ENCODE measurements at places on chromosomes 2 and 18.

DNA sequence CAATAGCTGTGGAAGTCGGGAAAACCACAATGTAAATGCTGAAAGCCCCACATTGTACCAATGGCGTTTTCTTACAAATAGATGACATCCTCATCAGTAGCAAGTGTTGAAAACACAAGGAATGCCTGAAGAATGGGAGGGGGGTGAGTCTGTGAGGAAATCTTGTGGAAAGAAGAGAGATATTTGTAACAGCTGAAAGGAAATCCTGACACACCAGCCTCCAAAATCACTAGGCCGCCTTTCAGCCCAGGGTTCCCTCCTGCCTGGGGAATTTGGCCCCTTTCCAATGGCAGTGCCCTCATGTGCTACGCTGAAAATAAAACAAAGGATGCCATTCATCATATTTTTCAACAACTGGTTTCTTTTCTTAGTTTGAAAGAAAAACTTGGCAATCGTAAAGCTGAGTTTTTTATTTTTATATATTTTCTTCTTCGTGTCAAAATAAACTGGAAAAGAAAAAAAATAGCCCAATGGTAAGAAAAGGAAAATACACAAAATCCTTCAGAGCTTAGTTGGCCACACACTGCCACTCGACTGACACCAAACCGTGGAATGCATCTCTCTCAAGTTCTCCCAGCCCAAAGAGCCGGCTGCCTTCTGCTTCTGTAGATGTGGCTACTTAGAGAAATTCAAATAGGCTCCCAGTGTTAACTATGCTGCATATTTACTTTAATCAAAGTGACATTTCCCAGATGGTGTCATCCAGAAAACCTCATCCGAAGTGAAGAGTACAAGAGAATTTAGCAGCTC lies 52.0 kb downstream of the FTCDNL1 start:
- DNase-seq: no peak

DNA sequence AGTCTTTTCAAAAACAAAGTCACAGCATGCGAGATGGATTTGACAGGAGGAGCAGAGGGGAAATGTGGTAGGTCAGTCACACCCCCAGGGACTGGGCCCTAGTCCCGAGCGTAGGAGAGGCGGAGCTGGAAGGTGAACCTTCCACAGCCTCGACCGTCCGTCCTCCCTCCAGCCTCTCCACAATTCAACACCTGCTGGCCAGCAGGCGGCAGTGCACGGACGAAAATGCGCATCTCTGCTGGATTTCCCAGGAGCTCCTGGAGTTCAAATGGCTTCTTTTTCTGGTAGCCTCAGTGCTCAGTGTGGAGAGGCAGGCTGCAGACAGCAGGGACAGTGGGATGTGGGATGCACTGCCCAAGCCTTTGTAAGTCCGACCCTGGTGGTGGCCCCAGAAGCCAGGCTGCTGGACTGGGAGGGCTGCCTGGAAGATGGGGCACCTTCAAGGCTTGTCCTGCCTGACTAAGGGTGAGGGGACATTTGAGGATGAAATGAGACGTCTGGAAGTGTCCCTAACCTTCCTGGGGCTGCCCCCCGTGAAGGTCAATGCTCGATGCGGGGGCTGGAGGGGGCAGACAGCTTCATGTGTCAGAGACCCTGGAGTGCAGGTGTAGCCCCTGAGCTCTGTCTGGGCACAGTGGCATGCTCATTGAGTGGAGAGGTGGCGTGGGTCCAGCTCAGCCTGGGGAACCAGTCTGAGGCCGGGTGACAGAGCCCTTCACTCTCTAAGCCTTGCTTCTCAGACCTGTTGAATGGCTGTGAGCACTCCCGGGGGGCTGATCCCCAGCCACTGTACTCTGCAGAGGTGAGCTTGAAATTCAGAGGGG lies 189.5 kb downstream of the TFCP2L1 start:
- DNase-seq: no peak

GRCh38 chr2:142725386-142725785 lies 152.1 kb upstream of the KYNU start:
- DNase-seq: no peak

DNA sequence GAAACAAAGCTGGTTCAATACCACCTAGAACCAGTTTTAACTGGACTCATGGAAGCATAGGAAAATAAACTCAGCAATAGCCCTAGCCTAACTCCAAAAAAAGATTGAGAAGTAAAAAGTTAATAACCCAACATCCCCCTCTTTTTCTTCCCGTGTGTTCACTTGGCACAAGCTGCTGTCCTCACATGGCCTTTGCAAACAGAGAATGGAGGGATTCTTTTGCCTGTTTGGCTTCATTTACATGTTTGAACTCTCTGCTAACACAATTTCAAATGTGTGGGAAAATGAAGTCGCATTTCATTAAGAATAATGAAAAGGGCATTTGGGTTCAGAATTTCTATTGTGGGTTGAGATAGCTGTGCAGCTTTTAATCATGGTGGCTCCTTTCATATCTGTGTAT lies 589.2 kb upstream of the LRRTM1 start:
- DNase-seq: no peak

- no peak for DNase-seq
Measured at GRCh38 chr2:262117-262516, 1.7 kb downstream of the SH3YL1 start.

- no peak for DNase-seq
Measured at GRCh38 chr2:219520079-219520478, 5.8 kb downstream of the ASIC4 start.

DNA sequence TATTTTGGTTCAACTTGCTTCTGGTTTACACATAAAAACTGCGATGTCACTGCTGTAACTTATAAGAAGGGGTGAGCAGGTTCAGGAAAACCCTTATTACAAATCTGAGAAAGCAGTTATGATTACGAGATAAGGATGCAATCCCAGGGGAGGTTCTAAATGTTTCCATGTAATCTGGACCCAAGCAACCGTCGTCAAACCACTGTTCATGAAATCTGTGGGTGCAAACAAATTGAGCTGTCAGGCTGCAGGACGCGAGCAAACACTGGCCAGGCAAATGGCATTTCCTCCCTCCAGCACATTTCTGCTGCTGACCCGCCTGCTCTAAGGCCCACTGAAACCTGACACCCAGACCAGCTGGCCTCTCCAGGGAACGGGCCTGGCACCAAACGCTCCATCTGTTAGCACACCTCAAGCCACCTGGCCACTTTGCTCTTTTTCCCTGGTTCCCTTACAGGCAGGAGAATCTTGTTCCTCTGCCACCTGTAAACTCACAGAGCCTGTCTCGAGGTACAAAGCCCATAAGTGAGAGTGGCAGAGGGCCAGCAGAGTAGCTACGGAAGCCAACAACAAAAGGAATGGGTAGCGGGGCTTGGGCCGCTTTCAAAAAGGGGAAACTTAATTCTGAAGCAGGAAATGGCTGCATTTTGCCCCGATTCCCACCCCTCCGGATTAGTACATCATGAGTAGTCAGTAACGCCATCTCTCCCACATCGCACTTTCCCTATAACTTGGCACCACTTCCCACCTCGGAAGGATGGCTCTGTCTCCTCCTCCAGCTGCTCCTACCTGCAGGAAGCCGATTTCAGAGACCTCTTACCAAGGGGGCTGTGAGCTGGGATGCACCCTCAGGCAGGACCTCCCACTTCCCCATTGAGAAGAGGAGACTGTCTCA lies 26.5 kb downstream of the CRACDL start:
- DNase-seq: peak; percentile 21

Measured in activated CD4-positive, CD25-positive, alpha-beta regulatory T cell treated with anti-CD3 and anti-CD28 coated beads, Interleukin-2, amount 50 U/mL, for 72 hours (primary cell).